ENCODE measurements at places on chromosomes 7 and 10. TPM values are rescaled to one million over a fixed set of nuclear protein-coding genes. Genes with fewer than 3 reads are reported as not detected.

CCDC3 gene
- total RNA-seq: 13.8 TPM

ITPRIP gene
- total RNA-seq: 19.8 TPM

SPDYE2 gene
- not detected for total RNA-seq

PTPRZ1 gene
- total RNA-seq: 11.4 TPM

GRCh38 chr10:7334642-7334964, 76.2 kb downstream of the SFMBT2 start:
- peaks cover 4% of the 10 kb centered on the region for H3K36me3 ChIP-seq
- no peak for DNase-seq
- no peak overlapping the region for H3K4me3 ChIP-seq
- no peaks in the 10 kb centered on the region for H3K27me3 ChIP-seq
- H3K27ac ChIP-seq: no peak overlapping the region

DNA sequence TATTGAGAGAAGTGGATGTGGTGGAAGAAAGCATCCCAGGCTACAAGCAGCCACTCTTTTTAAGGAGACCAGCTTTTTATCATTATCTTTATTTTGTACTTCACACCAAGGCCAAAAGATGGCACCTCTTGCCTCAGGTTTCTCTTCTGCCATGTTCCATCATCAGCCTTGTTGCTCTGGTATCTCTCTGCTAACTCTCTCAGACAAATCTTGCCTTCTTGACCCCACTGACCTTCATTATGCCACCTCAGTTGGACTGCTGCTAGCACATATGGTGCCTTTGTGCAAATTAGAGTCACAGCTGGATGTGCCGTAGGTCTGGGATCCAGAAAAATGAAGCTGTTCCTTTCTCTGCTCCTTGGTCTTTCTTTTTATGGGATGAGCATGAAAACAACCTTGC, 47.1 kb upstream of the DYNC1I1 start:
- DNase-seq: no peak
- H3K4me3 ChIP-seq: no peak overlapping the region
- H3K4me1 ChIP-seq: peaks cover 5% of the 10 kb centered on the region
- H3K27ac ChIP-seq: no peak overlapping the region
- peaks cover 1% of the 10 kb centered on the region for H3K27me3 ChIP-seq

DNA sequence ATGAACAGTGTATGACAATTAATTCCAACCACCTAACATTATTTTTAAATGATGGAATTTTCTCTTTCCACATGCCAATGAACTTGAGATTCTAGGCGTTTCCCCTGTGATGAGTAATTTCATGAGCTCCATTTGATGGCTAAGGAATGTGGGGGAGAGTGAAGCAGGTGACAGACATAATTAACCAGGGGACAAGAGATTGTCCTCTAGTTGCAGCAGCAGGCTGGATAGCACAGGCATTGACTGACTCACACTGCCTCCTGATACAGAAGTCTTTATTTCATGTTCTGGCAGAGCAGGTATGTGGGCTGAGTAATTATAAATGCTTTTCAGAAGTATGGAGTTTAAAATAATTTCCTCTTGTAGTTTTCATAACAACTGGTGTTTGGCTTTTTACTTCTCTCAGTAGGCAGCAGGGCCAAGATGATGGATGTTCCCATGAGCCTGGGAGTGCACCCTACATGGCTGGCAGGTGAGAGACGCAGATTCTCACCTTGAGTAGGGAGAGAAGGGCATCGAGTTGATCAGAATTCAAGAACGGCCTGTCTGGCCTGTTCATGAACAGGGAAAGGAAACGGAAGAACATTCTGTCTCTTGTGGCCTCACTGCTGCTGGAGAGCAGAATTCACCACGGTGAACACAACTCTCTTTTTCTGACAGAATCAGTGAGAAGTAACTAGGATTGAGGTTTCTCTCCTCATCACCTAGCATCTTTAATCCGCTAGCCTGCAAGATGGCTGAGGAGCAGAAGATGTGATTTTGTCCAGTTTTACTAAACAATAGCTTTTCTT, 118.8 kb downstream of the AOAH start:
- H3K4me1 ChIP-seq: peaks cover 16% of the 10 kb centered on the region
- no peak overlapping the region for H3K27ac ChIP-seq
- H3K36me3 ChIP-seq: no peaks in the 10 kb centered on the region
- H3K4me3 ChIP-seq: no peak overlapping the region
- no peaks in the 10 kb centered on the region for H3K27me3 ChIP-seq
- DNase-seq: no peak

- H3K4me3 ChIP-seq: peak overlapping the region; percentile 93
- peaks cover 11% of the 10 kb centered on the region for H3K4me1 ChIP-seq
- no peak overlapping the region for H3K27ac ChIP-seq
- no peak for DNase-seq
- no peaks in the 10 kb centered on the region for H3K27me3 ChIP-seq
These were observed 1.3 kb downstream of the MIOS start for GRCh38 chr7:7567898-7568531.

- peaks cover 3% of the 10 kb centered on the region for H3K27me3 ChIP-seq
- no peak overlapping the region for H3K27ac ChIP-seq
- H3K4me3 ChIP-seq: no peak overlapping the region
- peak; percentile 41 for DNase-seq
- peaks cover 7% of the 10 kb centered on the region for H3K4me1 ChIP-seq
- no peaks in the 10 kb centered on the region for H3K36me3 ChIP-seq
These were observed 18.4 kb upstream of the SORCS3 start for GRCh38 chr10:104622598-104623209.

GRCh38 chr7:79548727-79549126, 95.3 kb upstream of the MAGI2 start:
- H3K4me1 ChIP-seq: no peaks in the 10 kb centered on the region
- no peaks in the 10 kb centered on the region for H3K36me3 ChIP-seq
- H3K27me3 ChIP-seq: no peaks in the 10 kb centered on the region
- no peak for DNase-seq
- H3K4me3 ChIP-seq: no peak overlapping the region

DNA sequence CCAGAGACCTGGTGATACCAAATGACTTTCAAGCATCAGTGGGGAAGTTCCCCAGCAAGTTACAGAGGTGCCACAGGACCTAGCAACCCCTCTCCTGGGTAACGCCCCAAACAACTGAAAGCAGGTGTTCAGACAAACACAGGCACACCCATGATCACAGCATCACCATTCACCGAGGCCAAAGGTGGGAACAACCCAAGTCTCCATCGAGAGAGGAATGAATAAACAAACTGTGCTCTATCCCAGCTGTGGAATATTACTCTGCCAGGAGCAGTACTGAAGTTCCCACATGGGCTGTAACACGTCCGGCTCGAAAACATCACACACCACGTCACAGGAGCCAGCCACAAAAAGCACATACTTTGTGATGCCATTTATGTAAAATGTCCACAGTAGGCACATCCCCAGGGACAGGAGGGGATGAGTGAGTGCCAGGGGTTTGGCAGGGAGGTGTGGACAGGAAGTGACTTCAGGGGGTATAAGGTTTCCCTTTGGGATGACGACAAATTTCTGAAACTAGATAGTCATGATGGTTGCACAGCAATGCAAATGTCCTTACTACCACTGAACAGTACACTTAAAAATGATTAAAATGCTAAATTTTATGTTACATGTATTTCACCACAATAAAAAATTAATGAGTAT, 222.8 kb downstream of the TNS3 start:
- DNase-seq: no peak
- H3K4me3 ChIP-seq: no peak overlapping the region
- no peaks in the 10 kb centered on the region for H3K4me1 ChIP-seq
- H3K27ac ChIP-seq: no peak overlapping the region
